BJ (cell line): ENCODE measurements at places on chromosomes 1 and 21. TPM values are rescaled to one million over a fixed set of nuclear protein-coding genes. Genes with fewer than 3 reads are reported as not detected.

GRCh38 chr21:45962531-45963231 lies 18.9 kb upstream of the COL6A1 start:
- DNase-seq, result no peak

DNA sequence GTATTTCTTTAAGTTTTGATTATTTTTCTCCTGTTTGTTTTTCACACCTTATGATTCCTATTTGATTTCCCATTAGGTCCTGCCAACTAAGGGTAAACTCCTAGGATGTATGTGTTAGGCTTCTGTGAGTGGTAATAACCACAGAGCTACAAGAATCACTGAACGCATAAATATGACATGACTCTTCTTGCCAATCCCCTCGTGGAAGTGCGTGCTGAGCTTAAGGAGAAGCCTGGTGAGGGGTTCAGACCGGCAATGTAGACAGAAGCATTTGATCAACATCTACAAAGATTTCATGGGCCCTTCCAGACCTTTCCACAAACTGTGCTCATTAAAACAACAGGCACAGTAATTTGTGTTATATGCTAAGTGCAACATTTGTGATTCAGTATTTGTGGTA lies 273.8 kb upstream of the SNX7 start:
- DNase-seq, result no peak

GRCh38 chr1:8985915-8986813 lies 40.1 kb downstream of the SLC2A7 start:
- peak; percentile 92 for DNase-seq

CELA2A gene
- not detected in 2 replicates for polyA plus RNA-seq

GRCh38 chr1:40344597-40344996 lies 27.5 kb upstream of the COL9A2 start:
- DNase-seq, result peak; percentile 4

- DNase-seq, result no peak
These were observed 137.6 kb upstream of the SGIP1 start for GRCh38 chr1:66396212-66396890.

UBXN10 gene
- not detected in 2 replicates for polyA plus RNA-seq

GRCh38 chr21:45293726-45294401 lies 6.2 kb upstream of the POFUT2 start:
- DNase-seq, result no peak

GRCh38 chr1:11285883-11286734 lies 13.1 kb downstream of the UBIAD1 start:
- no peak for DNase-seq

SMPDL3B gene
- polyA plus RNA-seq, result 0.21 and 0.34 TPM in 2 replicates

FBXO28 gene
- polyA plus RNA-seq, result 10.8 and 20.1 TPM in 2 replicates

- no peak for DNase-seq
These were observed 29.5 kb downstream of the PLPPR5 start for GRCh38 chr1:98975113-98975512.

SLC30A7 gene
- 4.6 and 8.1 TPM in 2 replicates for polyA plus RNA-seq
